Activated CD4-positive, alpha-beta T cell treated with anti-CD3 and anti-CD28 coated beads, Interleukin-2, amount 50 U/mL, for 1 hour (primary cell): ENCODE measurements at places on chromosomes 4 and X.

DNA sequence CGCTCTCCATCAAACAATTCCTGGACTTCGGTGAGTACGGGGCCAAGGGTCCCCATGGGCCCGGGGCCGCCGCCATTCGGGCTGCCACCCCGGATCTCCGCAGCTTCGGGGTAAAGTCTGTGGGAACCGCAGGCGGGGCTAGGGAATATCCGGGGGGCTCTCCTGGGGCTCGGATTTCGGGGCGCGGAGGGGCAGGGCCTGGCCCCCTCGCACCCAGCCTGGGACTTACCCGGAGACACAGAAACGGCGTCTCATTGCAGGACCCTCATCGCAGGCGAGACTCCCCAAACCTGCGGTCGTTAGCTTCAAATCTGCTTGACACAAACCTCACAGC, 413 bp downstream of the PDK3 start:
- DNase-seq = peak; percentile 3

DNA sequence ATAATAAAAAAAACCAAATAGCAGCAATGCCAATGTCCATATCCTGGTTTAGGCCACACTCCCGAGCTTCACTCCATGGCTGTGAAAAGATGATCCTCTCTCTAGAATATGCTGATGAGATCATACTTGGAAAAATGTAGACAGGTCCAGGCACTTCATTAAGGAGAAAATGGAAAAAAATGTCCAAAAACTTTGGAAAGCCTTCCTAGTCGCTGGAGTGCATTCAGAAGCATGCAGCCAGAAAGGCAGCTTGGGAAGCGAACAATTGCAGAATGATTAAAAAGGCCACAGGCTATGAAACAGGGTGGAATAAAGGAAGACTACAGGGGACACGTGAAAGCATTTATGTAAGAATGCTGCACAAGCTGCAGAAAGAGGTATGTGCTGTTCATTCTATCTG, 165.6 kb upstream of the HCCS start:
- no peak for DNase-seq

DNA sequence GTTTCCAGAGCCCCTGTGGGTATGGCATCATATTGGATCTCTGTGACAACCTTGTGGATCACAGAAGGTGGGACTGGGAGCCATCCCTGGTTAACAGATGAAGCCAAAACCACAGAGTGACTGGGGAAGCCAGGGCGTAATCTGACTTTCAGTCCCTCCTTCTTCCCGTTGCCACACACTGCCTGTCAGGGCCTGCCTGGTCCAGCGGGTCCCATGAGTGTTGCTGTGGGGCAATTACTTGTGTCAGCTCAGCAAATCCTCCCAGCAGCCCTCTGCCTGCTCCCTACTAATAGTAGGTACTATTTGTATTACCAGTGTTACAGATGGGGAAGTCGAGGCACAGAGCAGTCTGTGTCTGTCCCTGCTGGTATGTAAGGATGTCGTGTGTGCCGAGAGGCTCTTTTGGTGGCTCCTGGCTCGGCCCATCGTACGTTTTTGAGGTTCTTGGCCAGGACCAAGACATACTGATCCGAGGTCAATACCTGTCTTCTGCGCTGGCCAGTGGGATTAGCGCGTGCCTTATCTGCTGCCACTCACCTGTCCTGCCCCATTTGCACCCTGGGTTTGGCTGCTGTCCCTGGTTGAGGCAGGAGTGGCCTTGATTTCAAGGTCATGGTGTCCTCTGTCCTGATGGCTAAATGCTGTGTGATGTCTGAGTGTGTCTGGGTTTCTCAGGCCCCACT, 5.7 kb downstream of the NSG1 start:
- no peak for DNase-seq

DNA sequence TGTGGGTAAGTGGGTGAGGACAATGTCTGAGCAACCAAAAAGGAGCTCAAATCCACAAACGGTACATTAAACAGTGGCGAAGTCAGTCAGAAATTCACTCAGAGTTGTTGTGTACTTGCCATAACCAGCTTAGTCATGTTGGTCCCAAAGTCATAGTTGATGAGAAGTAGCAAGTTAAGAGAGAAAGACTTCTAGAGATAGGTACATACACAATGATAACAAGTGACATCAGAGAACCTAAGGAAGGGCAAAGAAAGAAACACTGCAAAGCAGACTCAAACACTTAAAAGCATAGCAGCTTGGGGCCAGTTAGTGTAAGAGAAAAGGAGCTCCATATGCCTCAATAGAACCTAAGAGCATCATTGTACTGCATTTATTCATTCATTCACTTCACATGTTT, 30.2 kb downstream of the DYNLT3 start:
- no peak for DNase-seq

DNA sequence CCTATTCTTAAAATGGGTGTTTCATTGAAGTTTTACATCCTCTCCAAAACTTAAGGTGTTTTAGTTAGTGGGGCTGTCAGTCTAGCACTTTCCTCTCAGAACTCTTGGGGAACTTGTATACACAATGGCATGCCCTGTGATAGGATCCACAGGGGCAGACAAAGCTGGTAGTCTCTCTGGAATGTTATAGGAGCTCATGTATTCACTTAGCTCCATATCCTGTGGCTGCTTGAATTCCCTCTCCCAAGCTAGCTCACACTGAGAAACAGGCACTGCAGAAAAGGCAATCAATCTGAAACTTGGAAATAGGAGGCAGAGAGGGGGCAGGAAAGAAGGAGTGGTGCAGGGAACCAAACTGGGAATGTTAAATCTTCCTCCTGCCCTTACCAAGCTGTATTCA, 26.3 kb upstream of the ARMCX2 start:
- no peak for DNase-seq

- no peak for DNase-seq
Measured at GRCh38 chrX:118182681-118183080, 66.1 kb upstream of the KLHL13 start.

DNA sequence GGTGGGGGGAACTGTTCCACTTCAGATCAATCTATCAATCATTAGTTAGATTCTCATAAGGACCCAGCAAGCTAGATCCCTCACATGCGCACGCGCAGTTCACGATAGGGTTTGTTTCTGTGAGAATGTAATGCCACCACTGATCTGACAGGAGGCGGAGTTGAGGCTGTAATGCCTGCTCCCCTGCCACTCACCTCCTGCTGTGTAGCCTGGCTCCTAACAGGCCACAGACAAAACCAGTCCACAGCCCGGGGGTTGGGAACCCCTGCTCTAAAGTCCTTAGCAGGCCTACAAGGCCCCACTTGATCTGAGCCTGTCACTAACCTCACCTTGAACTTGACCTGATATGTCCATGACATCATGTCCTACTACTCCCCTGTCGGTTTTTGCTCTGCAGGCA, 30.3 kb downstream of the ARL9 start:
- DNase-seq = no peak

GRCh38 chr4:5805270-5805669, 87.6 kb downstream of the CRMP1 start:
- DNase-seq = no peak

- DNase-seq = no peak
Measured at GRCh38 chr4:137420901-137421396, 111.3 kb downstream of the PCDH18 start.

- DNase-seq = no peak
Measured at GRCh38 chr4:38634047-38634759, 29.8 kb upstream of the KLF3 start.

DNA sequence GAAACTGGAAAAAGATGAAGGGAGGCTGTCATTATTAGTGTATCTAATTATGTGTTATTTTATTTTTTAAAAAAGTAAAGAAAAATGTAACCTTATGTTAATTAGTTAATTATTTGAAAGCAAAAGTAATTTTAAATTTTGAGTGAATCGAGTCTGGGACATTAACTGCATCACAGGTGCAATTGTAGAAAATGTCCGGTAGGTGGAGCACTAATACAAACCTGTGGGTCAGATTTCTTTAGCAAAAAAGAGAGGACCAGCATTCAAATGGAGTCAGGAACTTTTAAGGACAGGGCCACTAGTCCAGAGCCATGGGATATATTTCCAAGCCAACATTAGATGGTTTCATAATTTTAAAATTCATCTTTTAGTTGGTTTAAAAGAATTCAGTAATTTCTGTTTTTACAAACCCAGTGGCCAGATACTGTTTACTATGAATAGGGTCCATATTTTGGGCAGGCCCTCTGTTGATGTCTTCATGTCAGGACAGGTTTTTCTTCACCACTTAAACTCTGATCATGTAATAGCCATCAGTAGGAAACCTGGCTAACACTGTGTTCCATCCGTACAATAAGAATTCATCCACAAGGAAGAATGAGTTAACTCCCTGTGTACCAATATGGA, 27.2 kb downstream of the BST1 start:
- DNase-seq = no peak

DNA sequence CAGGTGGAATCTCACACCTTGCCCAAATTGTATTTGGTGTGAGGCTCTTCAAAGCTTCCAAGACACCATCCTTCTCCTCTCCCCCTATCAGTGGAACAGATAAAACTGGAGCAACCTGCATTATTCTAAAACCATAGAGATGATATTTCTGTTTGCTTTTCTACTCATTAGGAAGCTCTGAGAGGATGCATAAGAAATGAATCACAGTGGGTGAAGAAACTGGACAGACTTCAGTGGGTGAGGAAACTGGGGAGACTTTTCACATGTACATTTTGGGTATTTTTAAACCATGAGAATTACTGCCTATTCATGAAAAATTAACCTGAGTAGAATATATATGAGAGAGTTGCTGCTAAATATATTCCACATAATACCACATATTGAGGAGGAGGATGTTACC, 16.4 kb downstream of the HAND2 start:
- no peak for DNase-seq

GRCh38 chr4:144316869-144317268, 176.4 kb upstream of the GYPA start:
- DNase-seq = no peak
